ENCODE measurements at places on chromosomes 1 and 21.

- no peak for DNase-seq
These were observed 66.4 kb downstream of the LMX1A start for GRCh38 chr1:165290148-165290547.

DNA sequence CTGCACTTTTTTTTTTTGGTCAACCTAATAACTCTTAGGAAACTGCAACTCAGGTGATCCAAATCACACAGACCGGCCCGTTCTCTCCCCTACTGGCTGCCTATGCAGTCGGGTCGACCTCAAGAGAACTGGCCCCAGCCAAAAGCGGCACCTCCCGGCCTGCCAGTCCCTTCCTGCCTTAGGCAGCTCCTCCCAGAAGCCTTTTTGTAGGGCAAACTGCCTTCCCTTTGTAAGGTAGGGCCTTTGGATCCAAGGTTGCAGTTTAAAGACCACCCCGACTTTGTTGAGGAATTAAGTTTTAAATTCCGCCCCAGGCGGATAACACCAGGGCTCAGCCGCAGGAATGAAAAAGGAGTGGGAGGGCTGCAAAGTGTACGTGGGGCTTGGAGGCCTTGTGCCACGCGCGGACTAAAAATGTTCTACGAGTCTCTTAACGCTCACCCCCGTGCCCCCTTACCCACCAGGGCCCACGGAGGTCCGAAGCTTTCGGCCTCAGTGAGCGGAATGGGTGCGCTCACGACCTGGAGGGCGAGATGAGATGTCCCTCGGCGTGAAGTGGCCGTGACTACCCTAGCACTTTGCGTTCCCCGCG lies 642 bp upstream of the ST3GAL3 start:
- no peak for DNase-seq

GRCh38 chr1:203278082-203278884 lies 27.0 kb upstream of the BTG2 start:
- DNase-seq = no peak

GRCh38 chr21:42829417-42829816 lies 49.9 kb downstream of the WDR4 start:
- DNase-seq = no peak

DNA sequence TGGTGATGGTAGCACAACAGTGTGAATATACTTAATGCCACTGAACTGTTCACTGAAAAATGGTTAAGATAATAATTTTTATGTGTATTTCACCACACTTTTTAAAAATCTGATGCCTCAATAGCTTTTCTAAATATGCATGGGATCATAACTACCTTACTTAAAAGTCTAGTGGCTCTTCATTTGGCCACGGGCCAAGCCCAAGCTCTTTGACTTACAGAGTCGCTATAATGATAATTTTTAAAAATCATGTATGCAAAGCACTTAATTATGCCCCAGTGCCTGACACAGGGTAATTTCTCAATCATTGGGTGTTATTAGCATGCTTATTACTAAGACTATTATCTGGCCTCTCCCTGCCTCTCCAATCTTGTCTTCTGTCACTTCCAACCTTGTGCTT lies 7.6 kb upstream of the CNN3 start:
- DNase-seq = no peak

DNA sequence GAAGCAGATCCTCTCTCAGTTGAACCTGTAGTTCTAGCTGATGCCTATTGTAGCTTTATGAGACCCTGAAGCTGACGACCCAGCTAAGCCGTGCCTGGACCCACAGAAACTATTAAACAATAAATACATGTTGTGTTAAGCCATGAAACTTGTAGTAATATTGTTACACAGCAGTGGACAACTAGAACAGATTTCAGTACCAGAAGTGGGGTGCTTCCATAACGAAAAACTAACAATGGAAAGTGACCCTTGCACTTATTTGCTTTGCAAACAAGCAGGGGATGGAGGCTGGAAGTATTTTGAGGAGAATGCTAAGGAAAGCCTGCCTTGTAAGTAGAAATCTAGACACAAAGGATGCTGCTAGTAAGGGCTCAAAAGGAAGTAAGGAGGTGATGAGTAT lies 18.1 kb upstream of the HEATR1 start:
- DNase-seq = no peak

DNA sequence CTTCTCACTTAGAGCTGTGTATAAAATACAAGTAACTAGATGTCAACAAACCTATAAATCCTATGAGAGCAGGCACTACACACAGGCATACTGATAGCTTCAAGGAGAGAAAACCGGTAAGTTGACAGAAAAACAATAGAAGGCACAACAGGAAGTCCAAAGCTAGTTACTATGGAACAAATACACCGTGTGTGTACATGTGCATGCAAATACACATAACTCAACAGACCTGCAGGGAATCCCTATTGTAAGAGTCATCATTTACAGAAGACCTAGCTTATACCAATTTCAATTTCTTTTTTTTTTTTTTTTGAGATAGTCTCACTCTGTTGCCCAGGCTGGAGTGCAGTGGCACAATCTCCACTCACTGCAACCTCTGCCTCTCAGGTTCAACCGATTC lies 26.3 kb downstream of the JAK1 start:
- DNase-seq = no peak

DNA sequence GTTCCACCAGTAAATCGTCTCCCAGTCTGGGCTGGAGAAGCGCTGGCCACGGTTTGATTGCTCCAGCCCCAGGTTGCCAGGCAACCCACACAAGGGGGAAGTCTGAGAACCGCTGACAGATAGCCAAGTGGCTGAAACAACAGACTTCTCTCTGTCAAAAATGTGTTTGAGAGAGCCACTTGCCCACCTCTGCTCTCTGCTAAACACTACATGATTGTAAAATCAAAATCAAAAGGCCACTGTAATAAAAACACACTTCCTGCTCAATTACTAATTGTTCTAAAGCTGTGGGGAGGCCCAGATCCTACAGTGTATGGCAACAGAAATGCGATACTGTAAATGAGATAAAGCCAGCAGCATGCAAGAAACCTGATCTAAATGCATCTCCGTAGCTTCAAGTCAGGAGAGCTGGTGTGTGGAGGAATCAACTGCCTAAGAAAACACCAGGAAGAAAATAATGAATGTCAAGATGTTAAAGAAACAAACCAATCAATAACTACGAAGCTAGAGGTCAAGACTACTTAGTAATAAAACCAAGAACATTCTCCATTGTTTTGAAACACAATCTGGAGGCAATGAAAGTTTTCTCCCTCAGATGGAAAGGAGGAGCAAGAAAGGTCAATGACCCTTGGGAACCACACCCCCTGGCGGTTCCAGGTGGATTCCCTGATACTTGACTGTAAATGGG lies 121.2 kb downstream of the SLC45A1 start:
- DNase-seq = peak; percentile 57

GRCh38 chr1:209567698-209568175 lies 15.8 kb upstream of the CAMK1G start:
- DNase-seq = no peak

DNA sequence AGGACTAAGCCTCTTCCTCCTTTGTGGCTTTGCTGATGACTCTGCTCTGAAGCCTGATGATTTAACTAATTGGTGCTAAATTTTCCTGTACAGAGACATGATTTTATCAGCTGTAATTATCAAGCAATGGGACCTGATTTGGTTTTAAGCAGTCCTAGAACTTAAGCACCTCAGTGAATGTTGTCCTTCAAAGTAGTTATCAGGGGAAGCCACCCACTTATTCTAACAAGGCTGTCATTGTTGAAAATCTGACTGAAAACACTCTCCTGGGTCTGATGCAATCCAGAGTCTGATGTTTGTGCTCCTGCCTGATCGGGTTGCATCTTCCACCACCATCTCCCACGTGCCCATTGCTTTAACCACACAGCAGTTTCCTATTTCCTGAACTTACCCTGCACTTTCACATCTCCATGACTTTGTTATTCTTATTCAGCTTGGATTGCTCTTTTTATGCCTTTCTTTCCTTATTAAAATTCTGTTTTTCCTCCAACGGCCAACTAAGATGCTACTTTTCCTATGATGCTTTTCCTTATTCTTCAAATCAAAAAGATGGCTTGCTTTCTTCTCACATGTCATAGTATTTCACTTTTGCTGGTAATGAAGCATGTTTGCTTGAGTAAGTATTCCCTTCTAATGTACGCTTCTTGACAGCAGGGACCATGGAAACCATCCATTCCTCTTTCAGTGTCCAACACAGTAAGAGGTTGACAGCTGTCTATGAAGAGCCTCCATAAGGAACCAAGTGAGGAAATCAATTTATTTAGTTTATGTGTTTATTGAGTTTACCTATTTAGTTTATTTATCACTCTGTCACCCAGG lies 55.0 kb downstream of the S1PR1 start:
- no peak for DNase-seq

DNA sequence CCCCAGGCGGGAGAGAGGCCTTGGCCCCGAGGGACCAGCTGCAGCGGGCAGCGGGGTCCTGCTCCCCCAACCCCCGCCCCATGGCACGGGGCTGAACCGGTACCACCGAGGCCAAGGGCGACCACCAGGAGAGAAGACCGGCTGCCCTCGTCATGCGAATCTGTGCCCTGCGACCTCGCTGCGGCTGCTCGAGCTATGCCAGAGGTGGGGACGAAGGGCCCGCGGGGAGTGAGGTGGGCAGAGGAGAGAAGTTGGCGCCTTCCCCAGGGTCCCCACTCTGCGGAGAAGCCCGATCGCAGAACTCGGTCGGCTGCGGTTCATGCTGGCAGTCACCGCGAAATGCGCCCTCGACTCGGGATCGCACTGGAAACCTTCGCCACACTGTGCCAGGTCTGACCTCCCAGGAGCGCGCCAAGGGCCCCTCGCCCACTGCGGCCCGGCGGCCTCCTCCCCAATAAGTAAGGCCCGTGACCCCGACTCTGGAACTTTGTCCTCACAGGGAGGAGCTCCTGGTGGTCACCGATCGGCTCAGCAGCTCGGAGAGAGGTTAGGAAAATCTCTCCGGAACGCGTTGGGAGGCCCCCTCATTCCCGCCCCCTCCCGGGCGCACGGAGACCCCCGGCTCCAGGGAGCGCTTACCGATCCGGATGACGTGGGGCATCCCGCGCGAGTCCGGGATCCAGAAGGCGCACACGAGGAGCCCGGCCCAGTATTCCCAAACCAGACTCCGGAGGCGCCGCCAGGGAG lies 787 bp downstream of the GRIK3 start:
- no peak for DNase-seq

DNA sequence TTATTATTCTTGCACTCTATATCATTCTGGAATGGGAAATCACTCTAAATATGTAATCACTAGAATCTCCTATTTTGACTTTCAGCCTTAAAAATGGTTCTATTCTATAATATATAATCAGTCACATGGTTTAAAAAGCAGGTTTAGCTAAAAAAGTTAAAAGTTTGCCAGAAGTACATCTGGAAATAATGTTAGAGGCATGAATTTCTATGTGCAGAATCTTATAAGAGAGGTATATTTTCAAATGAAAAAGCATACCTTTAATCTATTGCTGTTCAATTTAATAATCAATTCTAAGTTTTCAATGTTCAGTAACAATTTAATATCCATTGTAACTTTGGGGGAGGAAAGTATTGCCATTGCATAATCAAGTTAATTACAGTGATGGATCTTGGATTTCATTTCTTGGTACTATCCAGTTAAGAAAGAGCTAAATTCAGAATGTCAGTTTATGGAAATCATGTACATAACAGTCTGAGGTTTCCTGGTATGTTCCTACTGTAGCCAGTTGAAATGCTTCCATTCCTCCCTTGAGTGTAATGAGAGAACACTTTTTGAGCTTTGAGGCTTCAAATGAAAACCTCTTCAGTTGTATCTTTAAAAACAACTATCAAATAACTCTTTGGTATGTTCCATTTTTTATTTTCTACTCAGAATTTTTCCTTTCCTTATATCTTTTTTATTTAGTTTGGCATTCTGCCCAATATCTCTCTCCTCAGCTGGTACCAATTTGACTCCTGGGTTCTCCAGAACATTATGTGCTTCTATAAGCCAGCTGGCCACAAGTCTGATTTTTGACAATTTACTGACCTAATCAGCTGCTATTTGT lies 175.7 kb upstream of the COL11A1 start:
- no peak for DNase-seq

DNA sequence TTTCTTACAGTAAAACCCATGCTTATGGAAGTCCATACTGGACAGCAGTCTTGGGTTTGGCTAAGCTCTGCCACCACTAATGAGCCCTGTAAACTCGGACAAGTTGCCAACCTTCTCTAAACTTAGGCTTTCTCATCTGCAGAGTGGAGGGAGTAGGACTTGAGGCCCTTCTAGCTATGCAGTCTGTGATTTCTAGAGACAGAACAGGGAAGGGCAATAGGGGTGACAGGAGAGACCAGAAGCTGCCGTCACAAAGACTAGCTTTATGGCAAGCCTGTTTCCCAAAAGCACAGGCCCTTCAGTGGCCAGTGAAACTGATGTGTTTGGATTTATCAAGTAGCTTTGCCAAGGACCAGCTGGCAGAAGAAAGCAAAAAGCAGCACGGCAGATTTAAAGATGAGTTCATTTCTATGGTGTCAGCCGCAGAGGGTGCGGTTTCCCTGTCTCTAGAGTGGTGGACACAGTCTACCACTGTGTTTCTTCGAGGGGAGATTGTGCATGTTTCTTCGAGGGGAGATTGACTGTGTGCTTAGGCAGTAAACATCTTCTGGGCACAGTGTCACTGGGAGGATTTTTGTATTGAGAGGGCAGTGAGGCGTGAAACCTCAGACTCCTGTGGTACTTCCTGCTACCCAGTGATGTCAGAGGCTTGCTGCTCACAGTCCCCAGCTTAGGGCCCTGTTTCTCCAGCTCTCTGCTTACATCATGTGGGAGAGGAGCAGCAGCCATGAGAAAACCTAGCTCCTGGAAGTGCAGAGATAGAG lies 119.0 kb downstream of the ROR1 start:
- no peak for DNase-seq

- no peak for DNase-seq
These were observed 5.2 kb downstream of the FCRL3 start for GRCh38 chr1:157695417-157695816.

DNA sequence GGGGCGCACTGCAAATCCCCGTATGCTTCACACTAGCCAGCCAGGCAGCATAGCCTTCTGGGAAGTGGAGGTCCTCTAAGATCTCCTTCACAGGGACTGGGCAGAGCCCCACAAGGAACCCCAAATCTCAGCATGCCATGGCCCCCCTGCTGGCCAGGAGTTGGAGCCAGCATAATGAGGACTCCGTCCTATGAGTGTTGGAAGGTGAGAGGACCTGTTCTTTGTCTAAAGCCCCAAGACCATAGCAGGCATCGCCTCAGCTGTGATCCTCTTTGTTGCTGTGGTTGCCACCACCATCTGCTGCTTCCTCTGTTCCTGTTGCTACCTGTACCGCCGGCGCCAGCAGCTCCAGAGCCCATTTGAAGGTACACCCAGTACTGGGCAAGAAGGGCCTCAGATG lies 1.5 kb downstream of the SHISA4 start:
- peak; percentile 91 for DNase-seq

GRCh38 chr1:215022204-215022603 lies 60.3 kb upstream of the KCNK2 start:
- DNase-seq = no peak

DNA sequence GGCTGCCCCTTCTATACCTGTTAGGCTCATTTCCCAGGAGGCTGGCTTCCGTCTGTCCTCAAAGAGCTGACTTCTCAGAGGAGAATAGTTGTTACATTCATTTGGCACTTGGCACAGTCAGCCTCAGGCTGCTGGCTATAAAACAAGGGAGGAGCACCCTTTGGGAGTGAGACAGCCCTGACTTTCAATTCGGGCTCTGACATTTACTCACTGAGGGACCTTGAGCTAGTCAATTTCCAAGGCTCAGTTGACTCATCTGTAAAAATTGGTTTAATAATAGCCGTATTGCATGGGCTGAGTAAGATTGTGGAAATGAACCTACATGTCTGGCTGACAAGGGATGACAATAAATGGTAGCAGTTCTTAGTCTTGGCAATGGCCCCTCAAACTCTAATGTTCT lies 13.7 kb downstream of the ALX3 start:
- DNase-seq = no peak
